Lung (tissue), 17 donors: ENCODE measurements at places on chromosomes 3 and 15.

DNA sequence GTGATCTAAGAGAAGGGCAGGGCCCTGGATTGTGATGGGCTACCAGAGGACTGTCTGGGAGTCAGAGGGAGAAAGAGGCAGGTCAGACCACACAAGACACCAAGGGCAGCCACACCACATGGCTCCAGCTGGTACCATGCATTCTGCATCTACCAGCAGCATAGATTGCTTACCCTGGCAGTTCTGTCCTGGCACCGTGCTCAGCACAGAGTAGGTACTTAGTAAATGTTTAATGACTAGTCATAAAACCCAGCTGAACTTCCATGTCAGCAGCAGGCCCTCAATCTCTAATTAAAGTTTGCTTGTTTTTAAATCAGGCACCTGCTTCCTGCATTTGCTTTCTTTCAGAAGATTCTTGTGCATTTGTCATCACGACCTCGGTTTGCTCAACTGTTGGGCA is 77.3 kb upstream of the ATP2B2 start:
- H3K36me3 ChIP-seq: no peaks in the 10 kb centered on the region
- no peak overlapping the region for H3K27ac ChIP-seq
- H3K4me3 ChIP-seq: no peak overlapping the region
- no peaks in the 10 kb centered on the region for H3K4me1 ChIP-seq
- no peaks in the 10 kb centered on the region for H3K27me3 ChIP-seq
- no peak for DNase-seq

GRCh38 chr3:112629425-112629824 is 11.5 kb downstream of the CCDC80 start:
- no peak overlapping the region for H3K27ac ChIP-seq
- no peaks in the 10 kb centered on the region for H3K27me3 ChIP-seq
- peaks cover 5% of the 10 kb centered on the region for H3K4me1 ChIP-seq
- H3K4me3 ChIP-seq: no peak overlapping the region

DNA sequence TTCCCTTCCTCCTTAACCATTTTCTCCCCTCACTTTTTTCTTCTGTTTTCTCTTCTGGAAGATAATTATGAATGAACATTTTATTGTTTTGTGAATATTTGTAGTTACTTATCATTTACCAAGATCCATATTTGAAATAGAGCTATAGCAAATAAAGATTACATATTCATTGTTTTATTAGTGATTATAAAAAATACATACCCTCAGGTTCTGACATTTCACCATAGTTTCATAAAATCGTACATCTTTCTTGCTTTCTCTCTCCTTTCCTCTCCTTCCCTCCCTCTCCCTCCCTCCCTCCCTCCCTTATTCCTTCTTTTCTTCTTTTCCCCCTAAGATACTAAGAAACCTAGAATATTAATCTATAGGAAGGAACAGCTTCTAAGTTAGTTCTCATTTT is 410.9 kb upstream of the GOLIM4 start:
- no peaks in the 10 kb centered on the region for H3K4me1 ChIP-seq
- no peaks in the 10 kb centered on the region for H3K27me3 ChIP-seq
- no peaks in the 10 kb centered on the region for H3K36me3 ChIP-seq
- no peak for DNase-seq
- no peak overlapping the region for H3K4me3 ChIP-seq
- no peak overlapping the region for H3K27ac ChIP-seq

GRCh38 chr15:60903211-60903610 is 325.9 kb downstream of the RORA start:
- DNase-seq: no peak
- H3K27me3 ChIP-seq: peaks cover 3% of the 10 kb centered on the region
- no peaks in the 10 kb centered on the region for H3K36me3 ChIP-seq
- H3K27ac ChIP-seq: no peak overlapping the region

DNA sequence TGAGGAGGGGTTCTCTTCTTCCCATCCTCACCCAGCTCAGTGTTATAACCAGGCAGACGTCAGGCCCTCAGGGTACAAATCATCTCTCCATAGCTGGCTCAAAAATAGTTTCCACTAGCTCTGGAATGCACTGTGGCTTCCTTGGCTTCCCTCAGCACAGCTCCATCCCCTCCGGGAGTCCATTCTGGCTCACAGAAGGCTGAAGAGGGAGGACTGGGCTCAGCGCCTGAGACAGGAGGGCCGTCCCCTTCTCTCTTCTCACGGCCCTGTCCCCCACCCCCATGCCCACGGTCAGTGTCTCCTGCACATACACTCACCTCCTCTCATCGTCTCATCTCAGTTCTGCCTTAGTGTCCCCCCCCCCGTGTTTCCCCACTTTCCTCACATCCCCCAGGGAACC is 50.1 kb downstream of the UMPS start:
- DNase-seq: peak; percentile 81
- peaks cover 22% of the 10 kb centered on the region for H3K4me1 ChIP-seq
- peaks cover 4% of the 10 kb centered on the region for H3K36me3 ChIP-seq
- peak overlapping the region; percentile 84 for H3K27ac ChIP-seq
- no peaks in the 10 kb centered on the region for H3K27me3 ChIP-seq
- no peak overlapping the region for H3K4me3 ChIP-seq

- no peaks in the 10 kb centered on the region for H3K4me1 ChIP-seq
- H3K36me3 ChIP-seq: peaks cover 6% of the 10 kb centered on the region
- DNase-seq: no peak
- H3K4me3 ChIP-seq: no peak overlapping the region
- no peaks in the 10 kb centered on the region for H3K27me3 ChIP-seq
Measured at GRCh38 chr3:98786364-98787006, 23.3 kb downstream of the ST3GAL6 start.

DNA sequence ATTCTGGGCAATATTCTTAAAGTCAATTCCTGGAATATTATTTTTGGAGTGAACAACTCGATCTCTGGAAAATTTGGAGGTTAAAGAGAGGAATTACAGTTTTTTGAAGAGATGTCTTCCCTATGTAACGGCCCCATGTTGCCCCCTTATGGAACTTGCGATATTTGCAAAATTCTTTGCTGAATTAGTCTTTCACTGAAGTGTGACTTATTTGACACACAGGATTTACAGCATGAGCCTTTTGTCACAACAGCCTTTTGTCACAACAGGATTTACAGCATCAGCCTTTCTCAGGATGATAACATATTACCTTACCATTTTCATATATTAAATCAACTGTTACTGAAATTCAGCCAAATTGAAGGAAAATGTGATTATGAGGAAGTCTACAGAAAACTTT is 37.8 kb upstream of the SPTSSB start:
- DNase-seq: peak; percentile 64
- H3K36me3 ChIP-seq: no peaks in the 10 kb centered on the region
- no peaks in the 10 kb centered on the region for H3K27me3 ChIP-seq
- H3K27ac ChIP-seq: no peak overlapping the region
- no peak overlapping the region for H3K4me3 ChIP-seq

DNA sequence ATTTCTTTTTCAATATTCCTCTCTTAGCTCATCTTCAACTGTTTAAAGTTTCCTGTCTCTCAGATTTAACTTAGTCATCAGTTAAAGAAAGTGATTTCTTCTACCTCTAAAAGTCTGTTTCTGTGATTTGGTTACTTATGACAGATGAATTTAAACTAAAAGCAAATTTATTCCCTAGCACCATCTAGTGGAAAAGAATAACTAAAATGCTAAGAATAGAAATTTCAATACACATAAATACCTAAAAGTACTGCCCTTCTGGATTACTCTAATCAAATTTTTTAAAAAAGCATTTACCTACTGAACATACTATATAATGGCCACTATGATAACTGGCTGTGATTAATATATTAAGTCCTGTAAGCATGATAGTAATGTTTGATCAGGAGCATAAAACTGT is 14.0 kb upstream of the ZCWPW2 start:
- H3K4me1 ChIP-seq: no peaks in the 10 kb centered on the region
- H3K36me3 ChIP-seq: peaks cover 11% of the 10 kb centered on the region
- no peak overlapping the region for H3K4me3 ChIP-seq
- H3K27ac ChIP-seq: no peak overlapping the region
- peak; percentile 20 for DNase-seq
- no peaks in the 10 kb centered on the region for H3K27me3 ChIP-seq

GRCh38 chr3:178440043-178440442 is 96.2 kb upstream of the KCNMB2 start:
- no peaks in the 10 kb centered on the region for H3K27me3 ChIP-seq
- no peak overlapping the region for H3K27ac ChIP-seq
- no peaks in the 10 kb centered on the region for H3K36me3 ChIP-seq
- no peak overlapping the region for H3K4me3 ChIP-seq
- peaks cover 3% of the 10 kb centered on the region for H3K4me1 ChIP-seq

DNA sequence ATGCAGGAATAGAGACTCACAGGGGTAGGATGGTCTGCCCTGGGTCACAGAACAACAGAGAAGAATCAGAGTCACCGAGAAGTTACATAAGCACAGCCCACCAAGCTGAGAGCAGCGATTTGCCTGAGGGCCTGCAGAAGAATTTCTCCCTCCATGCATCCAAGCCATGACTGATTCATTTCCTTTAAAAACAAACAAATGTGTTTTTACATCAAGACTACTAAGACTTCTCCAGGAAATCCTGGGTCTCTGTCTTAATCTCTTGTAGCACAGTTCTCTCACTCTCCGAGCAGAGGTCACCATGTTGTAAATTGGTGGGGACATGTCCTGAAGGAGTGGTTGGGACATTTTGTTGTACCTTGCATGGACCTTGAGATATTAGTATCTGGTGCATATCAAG is 159.8 kb downstream of the THSD4 start:
- no peak for DNase-seq
- no peak overlapping the region for H3K27ac ChIP-seq
- H3K4me1 ChIP-seq: peaks cover 14% of the 10 kb centered on the region
- H3K36me3 ChIP-seq: no peaks in the 10 kb centered on the region

DNA sequence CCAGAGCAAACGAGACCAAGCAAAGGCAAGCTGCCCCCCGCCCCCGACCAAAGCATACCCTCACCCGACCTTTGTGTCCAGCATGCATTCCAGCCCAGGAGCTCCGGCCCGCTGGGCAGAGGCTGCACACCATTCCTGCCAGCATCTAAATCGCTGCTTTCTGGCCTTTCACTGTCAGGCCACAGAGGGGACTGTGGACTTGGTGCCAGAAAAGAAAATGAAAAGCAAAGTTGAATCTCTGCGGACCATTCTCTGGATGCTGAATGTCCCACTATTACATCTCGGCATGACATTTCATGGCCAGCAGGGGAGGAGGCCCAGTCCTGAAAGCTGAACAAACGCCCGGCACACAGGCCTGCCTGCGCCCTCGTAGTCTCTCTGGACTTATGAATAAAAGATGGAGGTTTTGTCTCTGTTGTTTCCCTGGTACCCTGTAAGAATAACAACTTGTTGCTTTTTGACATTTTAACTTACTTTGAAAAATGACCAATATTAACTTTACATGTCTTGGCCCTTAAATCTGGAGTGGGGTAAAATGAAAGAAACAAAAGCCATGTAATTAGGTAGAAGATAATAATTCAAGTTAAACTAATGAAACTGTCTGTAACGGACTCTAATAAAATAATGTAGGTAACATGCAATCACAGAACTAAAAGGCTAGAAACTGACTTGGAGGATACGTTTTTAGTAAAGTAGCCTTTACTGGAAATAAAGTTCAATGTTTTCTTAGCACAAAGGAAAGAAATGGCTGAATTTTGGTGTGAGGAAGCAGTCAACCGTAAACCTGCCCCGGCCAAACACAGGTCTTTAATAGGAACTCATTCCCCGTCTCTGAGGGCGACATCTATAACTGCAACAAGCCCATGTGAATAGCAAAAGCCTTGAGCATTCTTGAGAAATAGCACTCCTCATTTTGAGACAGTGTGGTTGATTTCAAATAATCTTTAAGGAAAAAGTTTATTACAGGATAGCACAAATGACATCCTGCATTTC is 12.7 kb downstream of the IL17RD start:
- H3K27me3 ChIP-seq: no peaks in the 10 kb centered on the region
- no peak overlapping the region for H3K4me3 ChIP-seq
- H3K36me3 ChIP-seq: no peaks in the 10 kb centered on the region
- H3K27ac ChIP-seq: no peak overlapping the region
- H3K4me1 ChIP-seq: peaks cover 35% of the 10 kb centered on the region

- H3K27ac ChIP-seq: no peak overlapping the region
- H3K4me3 ChIP-seq: no peak overlapping the region
- no peaks in the 10 kb centered on the region for H3K27me3 ChIP-seq
Measured at GRCh38 chr3:170697131-170697530, 111.3 kb upstream of the SLC7A14 start.

GRCh38 chr3:31357451-31357850 is 175.3 kb upstream of the STT3B start:
- H3K27ac ChIP-seq: no peak overlapping the region
- H3K4me3 ChIP-seq: no peak overlapping the region
- no peak for DNase-seq
- peaks cover 17% of the 10 kb centered on the region for H3K4me1 ChIP-seq
- no peaks in the 10 kb centered on the region for H3K36me3 ChIP-seq

DNA sequence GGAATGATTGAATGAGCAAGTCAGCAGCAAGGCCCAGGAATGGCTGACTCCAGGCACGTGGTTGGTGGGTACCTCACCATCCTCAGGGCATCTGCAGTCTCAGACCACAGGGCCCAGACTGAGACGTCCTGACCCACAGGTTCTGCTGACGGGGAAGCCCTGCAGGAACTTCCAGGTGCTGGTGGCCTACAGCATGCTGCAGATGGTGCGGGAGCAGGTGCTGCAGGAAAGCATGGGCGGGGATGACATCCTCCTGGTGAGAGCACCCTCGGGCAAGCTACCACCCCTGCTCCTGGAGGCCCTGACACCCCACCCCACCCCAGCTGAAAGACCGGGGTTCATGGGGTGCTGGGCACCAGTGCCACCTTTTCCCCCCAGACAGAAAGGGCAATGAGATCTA is 14.1 kb downstream of the TBC1D21 start:
- H3K27me3 ChIP-seq: no peaks in the 10 kb centered on the region
- no peak overlapping the region for H3K4me3 ChIP-seq
- no peaks in the 10 kb centered on the region for H3K36me3 ChIP-seq
- no peak overlapping the region for H3K27ac ChIP-seq
- DNase-seq: no peak

- DNase-seq: no peak
- no peaks in the 10 kb centered on the region for H3K27me3 ChIP-seq
- H3K4me3 ChIP-seq: no peak overlapping the region
Measured at GRCh38 chr3:178950676-178951075, 120.9 kb downstream of the ZMAT3 start.

- no peaks in the 10 kb centered on the region for H3K27me3 ChIP-seq
- H3K4me3 ChIP-seq: no peak overlapping the region
- no peak for DNase-seq
- no peaks in the 10 kb centered on the region for H3K4me1 ChIP-seq
- no peak overlapping the region for H3K27ac ChIP-seq
Measured at GRCh38 chr15:38685686-38686339, 121.2 kb upstream of the RASGRP1 start.

DNA sequence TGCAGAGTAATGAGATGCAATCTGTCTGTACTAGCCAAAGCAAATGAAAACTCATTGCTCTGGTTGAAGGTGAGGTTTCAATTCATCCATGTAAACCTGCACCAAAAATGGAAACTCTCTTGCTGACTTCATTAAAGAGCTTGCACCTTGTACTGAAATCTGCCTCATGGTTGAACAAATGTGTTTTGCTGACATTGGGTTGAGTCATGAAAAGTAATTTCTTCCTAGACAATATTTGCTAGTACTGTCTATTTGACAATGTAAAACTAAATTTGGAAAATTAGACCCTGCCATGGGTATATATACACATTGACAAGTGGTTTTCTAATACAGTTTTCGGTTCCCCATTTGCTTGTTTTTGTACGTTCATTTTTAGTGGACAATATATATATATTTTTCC is 33.3 kb downstream of the RYR3 start:
- no peaks in the 10 kb centered on the region for H3K4me1 ChIP-seq
- no peak for DNase-seq
- H3K4me3 ChIP-seq: no peak overlapping the region
- H3K27me3 ChIP-seq: no peaks in the 10 kb centered on the region
- no peak overlapping the region for H3K27ac ChIP-seq
